Activated CD4-positive, alpha-beta T cell treated with anti-CD3 and anti-CD28 coated beads, Interleukin-2, amount 10 ng/mL, durations not matched to agents 7 days and 5 days (primary cell): ENCODE measurements at places on chromosomes 16 and 17. TPM values are rescaled to one million over a fixed set of nuclear protein-coding genes. Genes with fewer than 3 reads are reported as not detected.

GRCh38 chr17:82753201-82753464 is 1.3 kb downstream of the TBCD start:
- DNase-seq: no peak

- DNase-seq: no peak
These were observed 15.8 kb downstream of the TEKT1 start for GRCh38 chr17:6815775-6816174.

DNA sequence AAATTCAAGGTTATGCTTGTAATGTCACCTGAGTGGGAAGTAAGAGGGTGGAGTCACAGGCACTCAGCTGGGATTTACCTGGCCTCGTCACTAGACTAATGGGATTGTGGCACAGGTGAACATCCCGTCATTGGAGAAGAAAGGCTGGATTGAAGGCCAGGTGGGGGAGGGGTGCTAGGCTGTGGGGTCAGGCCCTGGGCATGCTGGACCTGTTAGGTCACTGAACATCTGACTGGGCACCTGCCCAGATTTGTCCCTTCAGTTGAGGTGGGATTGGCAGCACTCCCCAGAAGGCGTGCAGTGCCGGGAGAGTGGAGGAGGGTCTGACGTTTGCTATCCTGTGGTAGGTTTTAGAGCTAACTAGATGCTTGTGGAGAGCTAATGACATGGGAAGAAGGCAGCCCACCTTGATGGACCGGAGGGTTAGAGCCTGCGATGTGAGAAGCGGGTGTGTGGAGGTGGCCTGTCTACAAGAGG is 161.5 kb upstream of the ZNF267 start:
- DNase-seq: no peak

DNA sequence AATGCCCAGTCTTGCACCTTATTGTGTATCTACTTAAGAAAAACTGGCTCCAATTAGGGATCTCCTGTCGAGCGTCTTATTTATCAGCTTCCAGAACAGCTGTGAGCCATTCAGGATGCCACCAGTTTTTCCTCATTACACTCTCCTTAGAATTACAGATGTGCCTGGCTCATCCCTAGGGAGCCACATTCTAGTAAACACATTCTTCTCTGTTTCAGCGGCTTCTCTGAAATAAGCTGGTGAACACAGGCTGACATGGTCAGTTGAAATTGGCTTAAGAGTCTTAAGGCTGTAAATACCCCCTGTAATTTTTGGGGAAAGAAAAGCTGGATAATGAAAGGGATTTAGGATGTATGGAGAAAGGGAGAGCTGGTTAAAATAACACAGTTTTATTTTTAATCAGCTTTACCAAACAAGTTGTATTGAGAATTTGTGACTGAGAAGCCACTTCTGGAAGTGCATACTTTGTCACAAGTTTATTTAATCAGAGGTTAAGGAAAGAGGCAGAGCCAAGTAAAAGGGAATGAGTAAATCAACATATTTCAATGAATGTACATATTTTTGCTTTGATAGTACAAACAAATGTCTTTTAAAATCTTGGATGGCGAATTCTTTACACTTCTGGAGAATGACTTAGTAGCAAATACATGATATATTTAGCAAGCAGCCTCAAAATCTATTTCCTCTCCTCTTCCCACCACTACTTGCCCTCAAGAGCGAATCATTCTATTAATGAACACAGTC is 562.0 kb upstream of the GOT2 start:
- no peak for DNase-seq

DNA sequence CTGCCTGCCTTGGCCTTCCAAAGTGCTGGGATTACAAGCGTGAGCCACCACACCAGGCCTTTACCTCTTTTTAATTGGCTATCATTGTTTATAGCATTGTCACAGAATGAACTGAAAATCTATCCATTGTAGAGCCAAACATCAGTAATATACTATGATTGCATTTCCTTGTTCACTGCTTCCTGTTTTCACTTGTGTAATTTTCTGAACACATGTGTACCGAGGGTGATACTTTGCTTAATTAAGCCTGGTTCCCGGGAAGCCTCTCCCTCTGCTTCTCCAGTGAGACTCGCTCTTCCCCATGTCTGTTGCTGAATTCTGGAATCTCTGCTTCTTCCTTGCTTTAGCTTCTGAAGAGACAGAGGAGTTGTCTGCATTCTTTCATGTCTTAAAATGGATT is 33.1 kb downstream of the POLR3E start:
- no peak for DNase-seq

GRCh38 chr17:8073627-8074484 is 13.7 kb downstream of the ALOX12B start:
- peak; percentile 85 for DNase-seq

DNA sequence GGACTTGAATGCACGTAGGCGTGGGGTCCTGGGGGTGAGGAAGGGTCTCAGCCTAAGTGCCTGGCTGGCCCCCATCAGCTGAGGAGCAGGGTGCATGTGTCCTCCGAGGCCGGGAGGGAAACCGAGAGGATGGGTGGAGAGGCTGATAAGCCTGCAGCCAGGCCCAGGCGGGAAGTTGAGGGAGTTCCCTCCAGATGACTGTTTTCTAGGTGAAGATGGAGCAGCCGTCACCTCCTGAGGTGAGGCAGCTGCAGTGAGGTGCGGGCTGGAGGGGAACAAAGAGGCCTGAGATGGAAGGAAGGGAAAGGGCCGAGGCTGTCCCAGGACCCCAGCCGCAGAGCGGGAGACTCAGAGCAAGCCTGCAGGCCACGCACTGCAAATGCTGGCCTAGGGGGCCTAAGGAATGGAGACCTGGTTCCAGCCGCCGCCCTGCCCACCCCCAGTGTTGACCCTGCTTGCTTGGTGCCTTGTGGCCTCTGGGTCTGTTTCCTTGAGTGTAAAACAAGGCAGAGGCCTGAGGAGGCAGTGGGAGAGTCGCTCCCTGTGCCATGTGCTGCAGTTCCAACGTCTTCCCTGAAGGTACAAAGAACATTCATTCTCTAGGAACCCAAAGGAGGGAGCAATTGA is 3.0 kb downstream of the PECAM1 start:
- no peak for DNase-seq

GRCh38 chr16:76081967-76082366 is 195.2 kb upstream of the CNTNAP4 start:
- no peak for DNase-seq

GRCh38 chr16:10497132-10498101 is 83.0 kb downstream of the EMP2 start:
- DNase-seq: peak; percentile 37

- DNase-seq: no peak
These were observed 230.3 kb downstream of the ENGASE start for GRCh38 chr17:79304884-79305283.

DNA sequence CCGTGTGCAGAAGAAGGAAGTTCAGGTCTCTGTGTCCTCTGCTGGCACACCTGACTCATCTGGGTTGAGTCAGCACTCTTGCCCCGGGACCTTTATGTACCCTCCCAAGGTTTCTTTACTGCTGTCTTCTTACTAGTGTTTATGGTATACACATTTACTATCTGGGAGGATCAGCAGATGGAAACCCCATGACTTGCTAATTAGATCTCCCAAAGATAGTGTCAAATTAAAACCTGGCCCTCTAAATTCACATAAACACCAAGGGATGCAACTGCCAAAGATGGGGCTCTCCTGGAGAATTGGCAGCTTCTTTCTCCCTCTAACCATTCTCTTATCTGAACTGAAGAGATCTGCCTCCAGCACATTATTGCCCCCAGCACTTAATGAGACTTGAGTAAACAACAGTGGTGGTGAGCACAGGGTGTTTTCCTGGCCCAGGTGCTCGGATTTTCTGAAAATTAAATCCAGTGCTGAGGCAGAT is 718.1 kb upstream of the SOX9 start:
- no peak for DNase-seq

- DNase-seq: peak; percentile 75
These were observed 11.0 kb downstream of the ACSM3 start for GRCh38 chr16:20774703-20775362.

DNA sequence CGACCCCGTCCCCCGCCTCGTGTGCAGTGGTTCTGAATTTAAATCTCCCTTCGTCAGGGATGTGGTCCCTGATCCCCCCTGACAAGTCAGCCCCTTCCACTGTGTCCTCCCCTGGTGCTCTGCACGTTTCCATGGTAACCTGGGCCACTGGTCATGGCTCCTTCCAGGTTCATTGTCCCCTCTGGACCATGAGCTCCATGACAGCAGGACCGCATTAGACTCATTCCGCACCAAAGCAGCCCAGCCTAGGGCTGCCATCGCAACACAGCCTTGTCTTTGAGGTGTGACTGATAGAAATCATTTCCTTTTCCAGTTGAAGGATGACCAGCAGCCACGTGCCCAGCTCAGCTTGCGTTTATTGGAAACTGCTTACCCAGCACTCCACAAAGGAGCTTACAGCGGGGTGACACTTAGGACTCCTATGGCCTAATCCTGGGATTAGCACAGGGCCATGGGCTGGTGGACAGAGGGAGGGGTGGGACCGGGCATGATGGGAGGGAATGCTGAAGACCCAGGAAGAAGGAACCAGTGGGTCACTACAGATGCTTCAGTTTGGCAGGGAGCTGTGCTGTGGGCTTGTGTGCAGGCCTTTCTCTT is 7.6 kb downstream of the RCVRN start:
- no peak for DNase-seq

- no peak for DNase-seq
These were observed 438.1 kb upstream of the CCL2 start for GRCh38 chr17:33816842-33817617.

- no peak for DNase-seq
These were observed 43.8 kb upstream of the ENDOV start for GRCh38 chr17:80371196-80371595.

DNA sequence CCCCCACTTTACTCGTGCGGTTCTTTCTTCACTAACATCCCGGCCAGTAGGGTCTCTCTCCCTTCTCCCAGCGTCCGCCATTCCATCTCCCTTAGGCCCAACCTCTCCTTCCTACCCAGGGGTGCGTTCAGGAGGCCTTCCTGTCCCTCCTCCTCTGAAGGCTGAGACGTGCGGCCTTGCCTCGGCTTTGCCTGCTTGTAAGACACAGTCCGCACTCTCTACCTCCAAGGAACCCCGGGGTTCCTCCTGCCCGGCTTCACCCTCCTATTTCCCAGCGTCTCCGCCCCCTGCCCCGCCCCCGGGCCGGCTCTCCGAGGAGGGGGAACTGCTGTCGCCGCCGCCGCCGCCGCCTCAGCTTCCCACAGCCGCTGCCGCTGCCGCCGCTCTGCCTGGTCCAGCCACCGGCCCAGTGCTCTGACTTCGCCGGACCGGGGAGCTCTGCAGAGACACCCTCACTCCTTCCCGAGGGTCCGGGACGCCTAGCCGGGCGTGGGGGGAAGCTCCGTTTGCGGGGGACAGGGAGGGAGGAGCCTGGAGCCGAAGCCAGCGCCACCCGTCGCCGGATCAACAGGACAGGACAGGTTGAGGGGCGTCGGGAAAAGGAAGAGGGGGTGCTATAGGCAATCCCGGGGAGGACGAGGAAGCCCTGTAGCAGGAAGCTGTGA is 1.2 kb upstream of the FGF11 start:
- peak; percentile 57 for DNase-seq

GRCh38 chr16:3259836-3260235 is 3.4 kb upstream of the MEFV start:
- DNase-seq: no peak

- DNase-seq: no peak
These were observed 108.1 kb downstream of the LITAF start for GRCh38 chr16:11478431-11479119.

DNA sequence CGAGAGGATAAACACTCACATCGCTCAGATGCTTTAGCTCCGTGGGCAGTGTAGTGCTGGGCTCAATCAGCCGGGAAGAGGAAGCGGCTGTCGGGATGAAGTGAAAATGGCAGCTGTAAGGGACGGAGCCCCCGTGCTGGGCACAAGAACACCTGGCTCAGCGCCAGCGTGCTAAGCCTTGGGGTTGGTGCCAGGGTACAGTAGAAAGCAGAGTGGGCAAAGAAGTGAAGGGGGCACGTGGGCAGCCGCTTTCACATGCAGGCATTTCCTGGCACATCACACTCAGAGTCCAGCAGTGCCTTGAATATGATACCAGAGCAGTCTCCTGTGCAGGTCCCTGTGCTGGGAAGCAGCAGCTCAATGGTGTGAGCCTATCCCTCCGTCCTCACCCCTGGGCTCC is 51.1 kb upstream of the FOXF1 start:
- no peak for DNase-seq

DNA sequence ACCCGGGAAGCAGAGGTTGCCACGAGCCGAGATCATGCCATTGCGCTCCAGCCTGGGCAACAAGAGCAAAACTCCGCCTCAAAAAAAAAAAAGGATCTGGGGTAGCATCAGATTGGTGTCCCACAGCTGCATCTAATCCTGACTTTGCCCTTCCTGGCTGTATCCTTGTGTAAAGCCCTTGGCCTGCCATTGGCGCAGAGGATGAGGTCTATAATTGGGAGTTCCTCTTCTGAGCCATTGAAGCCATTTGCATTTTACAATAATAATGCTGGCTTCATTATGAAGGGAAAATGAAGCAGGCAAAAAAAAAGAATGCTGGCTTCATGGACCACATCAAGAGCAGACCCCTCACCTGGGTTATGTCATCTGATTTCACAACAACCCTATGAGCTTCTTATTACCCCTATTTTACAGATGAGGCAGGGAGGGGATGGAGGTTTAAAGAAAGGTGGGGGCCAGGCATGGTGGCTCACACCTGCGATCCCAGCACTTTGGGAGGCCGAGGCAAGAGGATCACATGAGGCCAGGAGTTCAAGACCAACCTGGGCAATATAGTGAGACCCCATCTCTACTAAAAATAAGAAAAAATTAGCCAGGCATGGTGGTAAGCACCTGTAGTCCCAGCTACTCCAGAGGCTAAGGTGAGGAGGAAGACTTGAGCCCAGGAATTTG is 1.2 kb upstream of the LITAFD start:
- no peak for DNase-seq

DNA sequence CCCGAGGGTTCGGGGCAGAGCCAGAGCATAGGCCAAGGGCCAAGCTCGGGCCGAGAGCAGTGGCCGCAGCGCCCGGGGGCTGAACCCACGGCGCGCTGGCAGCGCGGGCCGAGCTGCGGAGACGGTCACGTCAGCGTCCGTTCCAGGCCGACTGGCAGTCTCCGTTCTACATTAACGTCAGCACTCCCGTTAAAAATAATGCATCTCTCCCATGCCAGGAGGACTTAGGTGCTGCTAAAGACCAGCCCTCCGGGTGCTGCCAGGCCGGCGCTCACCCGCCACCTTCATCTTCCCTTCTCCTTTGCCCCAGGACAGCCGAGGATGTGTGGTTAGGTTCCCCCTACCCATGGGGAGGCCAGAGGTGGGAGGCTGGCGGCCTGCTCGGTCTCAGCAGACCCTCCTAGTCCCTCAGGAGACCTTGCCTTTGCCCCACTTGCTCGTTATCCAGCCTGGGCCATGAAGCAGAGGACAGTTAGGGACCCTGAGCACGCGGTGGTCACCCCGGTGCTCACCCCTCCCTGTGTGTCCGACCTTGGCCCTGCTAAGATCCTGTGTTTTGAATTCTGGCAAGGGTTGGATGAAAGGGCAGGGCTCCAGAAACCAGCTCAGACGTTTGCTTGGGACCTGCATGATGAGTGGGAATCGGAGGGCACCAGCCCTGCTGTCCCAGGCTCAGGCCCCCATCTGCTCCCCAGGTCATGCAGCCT is 572 bp downstream of the MPG start:
- DNase-seq: no peak

The PMP22 gene
- total RNA-seq: not detected

The PRSS21 gene
- total RNA-seq: 0.27 TPM

The SSH2 gene
- 74.2 TPM for total RNA-seq

The SLC35G6 gene
- total RNA-seq: not detected

The ABCA10 gene
- 1.7 TPM for total RNA-seq

The ACSM3 gene
- 4.1 TPM for total RNA-seq

The CMTM4 gene
- total RNA-seq: 0.84 TPM

The CES1 gene
- 0.46 TPM for total RNA-seq

The NEUROD2 gene
- not detected for total RNA-seq
